ENCODE measurements at places on chromosomes 3 and 15.

GRCh38 chr3:183149915-183150750 lies 12.4 kb downstream of the LAMP3 start:
- DNase-seq = no peak

DNA sequence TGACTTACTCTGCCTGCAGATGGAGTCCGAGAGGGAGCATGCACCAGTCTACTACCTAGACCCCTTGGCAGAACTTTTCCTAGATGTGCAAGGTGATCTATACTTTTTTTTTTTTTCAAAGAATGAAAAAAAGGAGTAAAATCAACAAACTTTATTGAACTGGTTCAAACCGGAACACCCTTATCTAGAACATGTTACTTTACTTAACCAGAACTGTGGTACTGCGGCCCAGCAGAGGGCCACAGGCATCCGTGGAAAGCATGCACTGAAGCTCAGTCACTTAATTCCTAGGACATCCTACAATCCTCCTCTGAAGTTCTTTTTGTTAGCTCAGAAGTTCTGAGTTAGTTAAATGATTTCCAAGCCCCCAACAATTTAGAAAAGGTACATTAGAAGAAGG lies 21.6 kb downstream of the CHAC1 start:
- no peak for DNase-seq

DNA sequence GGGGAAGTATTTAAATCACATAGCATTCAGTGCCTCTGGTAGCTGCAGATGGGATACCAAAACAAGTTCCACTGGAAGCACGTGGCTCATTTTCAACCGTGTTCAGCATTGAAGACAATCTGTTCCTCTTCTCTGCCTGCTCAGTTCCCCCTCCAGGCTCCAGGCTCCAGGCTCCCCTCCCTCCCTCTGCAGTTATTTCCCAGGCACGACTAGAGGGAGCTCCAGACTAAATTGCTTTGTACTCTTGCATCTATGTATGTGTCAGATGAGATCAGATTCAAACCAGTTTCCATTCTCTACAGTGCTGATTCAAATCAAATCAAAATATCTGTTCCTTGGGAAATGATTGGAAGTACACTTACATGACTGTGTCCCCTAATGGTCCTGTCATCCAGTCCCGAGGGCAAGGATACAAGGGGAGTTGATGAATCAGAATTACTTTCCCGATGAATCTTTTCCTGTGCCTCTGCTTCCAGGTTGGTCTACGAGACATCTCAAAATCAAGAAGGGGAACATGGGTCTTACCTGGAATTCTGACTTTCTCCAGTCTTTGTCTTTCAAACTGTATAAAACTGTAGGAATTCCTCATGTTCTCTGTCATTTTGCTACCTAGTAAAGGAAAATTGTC lies 600.5 kb downstream of the EDEM1 start:
- peak; percentile 38 for DNase-seq

DNA sequence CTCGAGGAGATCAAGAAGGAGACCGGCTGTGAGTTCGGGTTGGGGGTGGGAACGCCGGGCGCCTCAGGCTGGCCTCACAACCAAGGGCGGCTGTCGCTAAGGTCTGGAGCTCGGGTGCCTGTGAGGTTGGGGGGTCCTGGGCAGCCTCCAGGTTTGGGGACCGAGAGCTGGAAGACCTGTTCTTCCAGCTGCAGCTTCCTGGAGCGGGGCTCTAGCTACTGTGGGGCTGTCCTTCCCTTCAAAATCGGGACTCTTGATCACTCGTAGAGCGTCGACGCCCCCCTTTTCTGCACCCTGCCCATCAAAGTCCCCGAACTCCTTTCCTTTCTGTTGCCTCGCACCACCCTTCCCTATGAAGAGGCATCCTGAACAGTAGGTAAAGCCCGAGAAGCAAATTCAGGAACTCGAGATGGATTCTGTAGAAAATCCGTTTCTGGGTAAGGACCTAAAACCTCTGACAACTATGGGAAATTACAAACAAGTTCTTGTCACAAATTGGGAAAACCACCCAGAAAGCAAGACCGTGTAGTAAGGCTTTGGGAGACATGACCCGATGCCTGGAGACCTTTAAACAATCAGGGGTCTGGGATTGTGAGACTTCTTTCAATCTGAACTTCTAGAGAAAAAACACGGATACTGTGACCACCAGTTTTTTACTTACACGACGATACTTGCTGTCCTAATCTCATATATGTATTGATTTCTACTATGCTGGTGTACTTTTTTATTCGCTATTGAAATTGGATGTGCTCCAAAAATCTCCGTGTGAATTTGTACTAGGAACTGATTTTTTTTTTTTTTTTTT lies 556 bp downstream of the CHP1 start:
- DNase-seq = no peak

DNA sequence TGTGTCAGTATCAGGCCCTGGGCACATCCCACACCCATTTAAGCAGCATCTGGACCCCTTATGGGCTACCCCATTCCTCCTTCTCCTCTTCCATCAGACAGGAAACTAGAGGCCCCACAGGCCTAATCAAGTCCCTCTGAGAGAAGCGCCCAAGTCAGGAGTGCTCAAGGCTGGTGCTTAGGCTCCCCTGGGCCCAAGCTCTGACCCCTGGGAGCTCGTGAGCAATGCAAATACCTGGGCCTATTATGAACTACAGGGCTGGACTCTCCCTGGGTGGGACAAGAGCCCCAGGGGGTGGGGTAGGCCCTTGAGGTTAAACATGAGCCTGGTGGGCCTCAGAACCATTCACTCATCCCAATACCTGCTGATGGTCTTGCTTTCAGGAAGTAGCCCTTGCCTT lies 57.4 kb downstream of the SEMA3G start:
- DNase-seq = no peak

DNA sequence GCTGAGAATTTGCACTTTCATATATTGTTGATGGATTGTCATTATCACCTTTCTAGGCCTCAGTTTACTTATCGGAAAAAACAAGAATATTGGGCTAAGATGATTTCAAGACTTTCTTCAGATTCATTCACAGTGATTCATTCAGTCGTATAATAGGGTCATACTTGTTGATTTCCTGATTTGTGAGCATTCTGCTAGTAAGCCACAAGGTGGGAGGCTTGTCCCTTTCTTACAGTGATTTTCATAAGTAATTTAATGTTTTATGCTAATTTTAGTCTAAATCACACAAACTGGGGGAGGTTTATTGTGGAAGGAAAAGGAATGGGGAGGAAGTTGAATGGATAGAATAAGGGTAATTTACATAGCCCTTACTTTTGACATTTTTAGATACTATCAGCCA lies 126.8 kb upstream of the GOLGA6L4 start:
- peak; percentile 5 for DNase-seq

DNA sequence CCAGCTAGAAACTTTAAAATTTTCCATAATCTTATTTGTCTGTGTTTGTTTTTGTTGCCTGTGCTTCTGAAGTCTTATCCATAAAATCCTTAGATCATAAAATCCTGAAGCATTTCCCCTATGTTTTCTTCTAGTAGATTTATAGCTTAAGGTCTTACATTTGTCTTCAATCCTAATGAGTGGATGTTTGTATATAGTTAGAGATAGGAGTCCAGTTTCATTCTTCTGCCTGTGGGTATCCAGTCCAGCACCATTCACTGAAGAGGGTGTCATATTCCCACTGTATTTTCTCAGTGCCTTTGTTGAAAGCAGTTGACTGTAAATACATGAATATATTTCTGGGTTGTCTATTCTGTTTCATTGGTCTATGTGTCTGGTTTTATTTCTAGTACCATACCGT lies 44.8 kb upstream of the SPSB4 start:
- no peak for DNase-seq

DNA sequence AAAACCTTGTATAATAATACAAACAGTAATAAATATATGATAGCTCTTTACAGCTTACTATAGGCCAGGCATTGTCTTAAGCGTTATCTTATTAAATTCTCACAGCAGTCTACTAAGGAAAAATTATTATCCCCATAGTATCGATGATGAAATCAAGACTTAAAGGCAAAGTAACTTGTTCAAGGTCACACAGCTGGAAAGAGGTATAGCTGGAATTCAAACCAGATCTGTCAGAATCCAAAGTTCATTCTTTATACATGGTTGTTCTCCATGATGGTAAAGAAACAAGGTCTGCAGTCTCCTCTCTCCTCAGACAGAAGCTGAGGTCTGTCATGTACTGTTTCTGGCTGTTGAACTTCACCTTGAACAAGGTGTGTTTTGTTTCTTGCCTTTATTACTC lies 15.4 kb upstream of the SLC22A13 start:
- DNase-seq = no peak

DNA sequence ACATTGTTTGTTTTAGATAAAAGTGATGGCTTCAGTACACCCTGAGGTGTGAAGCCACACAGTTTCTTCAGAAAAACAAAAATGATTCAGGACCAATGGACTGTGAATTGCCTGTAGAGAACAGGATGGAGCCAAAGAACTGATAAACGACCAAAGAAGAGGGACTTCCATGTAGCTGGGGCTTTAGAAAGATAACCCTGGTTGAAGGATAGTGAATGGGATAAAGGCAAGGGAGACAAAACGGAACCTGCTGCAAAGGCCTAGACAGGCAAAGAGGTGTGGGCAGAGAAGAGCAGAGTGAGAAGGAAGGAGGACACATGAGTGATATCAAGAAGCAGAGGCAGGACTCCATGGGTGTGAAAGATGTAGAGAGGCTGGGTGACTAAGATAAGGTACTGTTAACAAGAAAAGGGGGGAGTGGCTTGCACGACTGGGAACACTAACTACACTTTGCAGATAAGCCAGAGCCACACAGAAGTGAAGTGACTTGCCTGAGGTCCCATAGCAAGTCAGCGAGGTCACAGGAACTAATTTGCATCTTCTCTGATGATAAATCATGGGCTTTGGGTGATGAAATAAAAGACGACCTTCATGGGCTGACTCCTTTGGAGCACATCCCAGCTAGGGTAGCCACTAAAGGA lies 44.3 kb downstream of the RAB6B start:
- DNase-seq = no peak

GRCh38 chr15:33866101-33866737 lies 102.1 kb upstream of the CHRM5 start:
- DNase-seq = no peak

DNA sequence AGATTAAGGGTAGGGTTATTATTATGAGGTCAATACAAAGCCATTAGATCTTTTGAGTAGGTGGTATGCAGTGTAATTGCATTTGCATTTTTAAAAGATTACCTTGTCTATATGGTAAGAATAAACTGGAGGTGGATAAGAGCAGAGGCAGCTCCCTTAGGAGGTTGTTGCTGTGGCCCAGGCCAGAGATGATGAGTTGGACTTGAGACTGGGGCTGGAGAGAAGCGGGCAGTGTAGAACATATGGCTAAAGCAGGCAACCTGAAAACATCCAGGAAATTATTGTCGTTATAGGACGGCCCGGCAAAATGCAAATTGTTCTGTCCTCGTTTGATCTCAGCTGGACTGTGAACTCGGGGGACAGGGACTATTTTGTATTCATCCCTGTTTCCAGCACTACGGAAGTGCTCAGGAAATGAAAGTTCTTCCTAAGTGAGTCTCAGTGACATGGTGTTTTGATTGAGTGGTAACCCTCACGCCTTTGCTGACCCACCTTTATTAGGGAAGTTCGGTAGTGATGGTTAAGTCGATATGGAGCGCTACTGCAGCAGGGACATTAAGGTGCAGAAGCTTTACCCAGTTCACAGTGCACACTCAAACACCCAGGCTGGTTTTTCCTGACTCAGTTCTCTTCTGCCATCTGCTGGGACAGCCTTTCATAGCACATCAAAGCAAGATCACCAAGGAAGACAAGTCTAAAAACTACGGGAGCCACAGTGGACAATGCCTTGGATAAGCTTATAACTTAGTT lies 27.2 kb upstream of the VPS33B start:
- peak; percentile 44 for DNase-seq

DNA sequence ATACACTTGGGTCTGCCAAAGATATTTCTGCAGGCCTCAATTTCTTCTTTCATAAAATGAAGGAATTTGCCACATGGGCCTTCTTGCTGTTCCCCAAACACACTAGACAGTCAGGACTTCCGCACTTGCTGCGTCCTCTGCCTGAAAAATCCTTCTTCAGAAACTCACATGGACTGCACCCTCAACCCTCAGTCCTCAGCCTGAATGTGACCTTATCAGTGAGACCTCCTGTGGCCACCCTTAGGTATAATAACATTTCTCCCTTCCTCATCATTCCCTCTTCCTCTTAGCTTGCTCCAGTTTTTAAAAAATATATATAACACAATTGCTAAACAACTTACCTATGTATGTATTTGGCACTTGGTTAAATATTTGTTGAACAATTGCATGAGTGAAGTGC lies 257.5 kb downstream of the MFSD1 start:
- no peak for DNase-seq

GRCh38 chr3:119239206-119239820 lies 1.4 kb downstream of the B4GALT4 start:
- no peak for DNase-seq

DNA sequence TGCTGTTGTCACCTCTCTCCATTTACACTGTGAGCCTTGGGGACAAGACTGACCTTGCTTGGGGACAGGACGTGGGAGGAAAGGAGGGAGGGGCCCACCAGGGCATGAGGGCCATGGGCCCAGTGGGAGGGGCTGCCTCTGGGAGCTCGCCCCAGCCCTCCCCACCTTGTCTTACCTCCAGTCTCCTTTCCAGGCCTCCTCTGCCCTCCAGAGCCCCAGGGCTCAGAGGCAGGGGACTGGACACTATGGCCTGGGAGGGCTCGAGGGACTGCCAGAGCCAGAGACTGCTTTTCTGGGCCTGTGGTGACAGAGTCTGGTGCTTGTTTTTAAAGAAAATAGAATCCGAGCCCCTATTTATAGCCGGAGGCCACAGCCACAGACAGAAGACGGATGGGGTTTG lies 10.2 kb downstream of the CSPG4 start:
- DNase-seq = no peak

GRCh38 chr3:62164746-62165145 lies 208.6 kb downstream of the FEZF2 start:
- DNase-seq = no peak

DNA sequence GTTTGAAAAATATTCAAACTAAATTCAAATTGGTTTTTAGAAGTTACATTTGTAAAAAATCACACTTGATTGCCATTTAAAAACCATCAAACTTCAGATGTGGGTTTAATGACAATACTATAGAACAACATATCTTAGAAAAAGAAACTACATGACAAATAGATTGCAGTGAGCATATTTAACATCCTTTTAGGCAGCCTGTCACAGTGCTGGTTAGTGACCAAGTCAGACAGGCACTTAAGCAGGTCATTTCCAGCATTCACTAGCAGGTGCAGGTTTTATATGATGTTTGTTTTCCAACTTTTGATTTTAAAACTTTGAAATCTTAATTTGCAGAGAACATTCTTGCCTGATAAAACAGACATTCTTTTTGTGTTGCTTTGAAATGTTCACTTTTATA lies 115.7 kb downstream of the MBNL1 start:
- no peak for DNase-seq

DNA sequence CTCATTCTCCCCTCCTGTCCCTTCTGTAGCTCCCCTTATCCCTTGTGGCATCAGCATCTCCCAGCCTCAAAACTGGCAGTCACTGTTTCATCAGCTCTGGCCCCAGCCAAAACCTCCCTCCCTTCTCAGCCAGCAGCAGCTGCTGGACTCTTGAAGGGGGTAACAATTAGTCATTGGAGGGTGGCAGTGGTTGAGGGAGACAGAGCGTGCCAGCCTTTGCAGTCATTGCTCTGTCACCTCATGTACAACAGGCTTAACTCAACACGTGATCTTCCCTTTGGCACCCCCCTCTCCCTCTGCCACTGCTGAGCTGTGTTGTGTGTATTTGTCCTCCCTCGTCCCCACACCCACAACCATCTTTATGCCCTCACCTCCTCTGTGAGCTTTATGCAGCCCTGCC lies 28.2 kb downstream of the RBP2 start:
- peak; percentile 54 for DNase-seq

- no peak for DNase-seq
Observed at GRCh38 chr15:84764989-84765388, 16.6 kb downstream of the ZNF592 start.

Data from SJCRH30 (cell line).